Activated CD4-positive, alpha-beta T cell treated with anti-CD3 and anti-CD28 coated beads for 24 hours (primary cell): ENCODE measurements at places on chromosomes 7 and 10.

DNA sequence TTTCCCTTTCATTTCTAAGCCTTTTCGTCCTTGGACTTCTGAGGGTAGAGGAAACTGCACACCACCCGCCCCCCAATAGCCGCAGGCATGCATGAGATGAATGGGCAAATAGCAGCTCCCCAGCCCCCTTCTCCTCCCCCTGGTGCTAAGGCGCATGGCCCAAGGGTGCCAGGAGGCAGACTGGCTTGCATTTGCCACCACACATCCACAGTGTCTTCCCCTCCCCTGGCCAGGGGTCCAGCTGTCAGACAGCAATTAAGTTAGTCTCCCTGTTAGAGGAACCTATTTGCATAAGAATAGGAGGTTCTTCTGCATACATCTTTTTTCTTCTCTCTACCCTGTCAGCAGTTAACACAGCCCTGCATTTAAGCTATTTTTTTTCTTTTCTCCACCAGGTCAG, 20.2 kb downstream of the TOMM7 start:
- DNase-seq = no peak

- DNase-seq = no peak
These were observed 54.5 kb upstream of the EMX2 start for GRCh38 chr10:117488004-117488403.

DNA sequence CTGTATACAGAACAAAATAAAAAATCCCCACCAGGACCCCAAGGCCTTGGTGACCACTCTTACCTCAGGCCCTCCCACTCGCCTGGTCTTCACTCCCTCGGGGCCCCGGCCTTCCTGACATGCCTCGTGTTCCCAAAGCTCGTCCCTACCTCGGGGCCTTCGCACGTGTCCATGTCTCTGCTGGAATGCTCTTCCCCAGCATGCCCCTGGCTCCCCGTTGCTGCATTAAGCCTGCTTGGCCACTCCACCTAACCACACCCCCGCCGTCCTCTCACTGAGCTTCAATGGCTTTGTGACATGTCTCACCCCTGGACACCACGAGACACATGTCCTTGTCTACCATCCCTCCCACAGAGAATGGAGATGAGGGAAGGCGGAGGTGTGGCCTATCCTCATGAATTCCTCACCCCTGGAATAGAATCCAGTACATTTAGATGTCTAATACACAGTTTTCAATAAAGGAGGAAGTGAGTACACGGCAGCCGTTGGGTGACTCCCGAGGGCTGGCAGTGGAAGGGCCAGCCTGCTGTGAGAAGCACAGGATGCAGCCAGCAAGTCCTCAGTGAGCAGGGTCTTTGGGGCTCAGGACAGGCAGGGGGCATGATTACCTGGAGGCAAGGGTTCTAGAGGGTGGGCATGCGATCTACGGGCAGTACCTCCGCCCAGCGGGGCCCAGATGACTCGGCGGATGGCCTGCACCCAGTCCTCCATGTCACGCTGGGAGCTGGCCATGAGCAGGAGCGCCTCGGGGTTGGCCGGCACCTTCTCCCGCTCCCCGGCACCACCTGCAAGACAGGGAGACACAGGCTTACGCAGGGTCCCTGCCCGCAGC, 125.7 kb downstream of the ARHGAP22 start:
- DNase-seq = no peak

- no peak for DNase-seq
These were observed 118.2 kb upstream of the TCF7L2 start for GRCh38 chr10:112831859-112832258.

DNA sequence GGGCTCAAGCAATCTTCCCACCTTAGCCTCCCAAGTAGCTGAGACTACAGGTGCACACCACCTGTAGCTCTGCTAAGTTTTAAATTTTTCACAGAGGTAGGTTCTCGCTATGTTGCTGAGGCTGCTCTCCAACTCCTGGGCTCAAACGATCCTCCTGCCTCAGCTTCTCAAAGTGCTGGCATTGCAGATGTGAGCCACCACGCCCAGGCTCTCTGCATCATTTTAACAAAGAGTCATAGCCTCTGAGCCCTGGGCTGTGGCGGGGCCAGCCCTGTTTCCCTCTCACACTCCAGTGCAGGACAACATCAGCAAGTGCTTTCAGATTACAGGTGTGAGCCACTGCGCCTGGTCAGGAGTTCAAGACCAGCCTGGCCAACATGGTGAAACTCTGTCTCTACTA, 102.5 kb downstream of the COL26A1 start:
- no peak for DNase-seq

DNA sequence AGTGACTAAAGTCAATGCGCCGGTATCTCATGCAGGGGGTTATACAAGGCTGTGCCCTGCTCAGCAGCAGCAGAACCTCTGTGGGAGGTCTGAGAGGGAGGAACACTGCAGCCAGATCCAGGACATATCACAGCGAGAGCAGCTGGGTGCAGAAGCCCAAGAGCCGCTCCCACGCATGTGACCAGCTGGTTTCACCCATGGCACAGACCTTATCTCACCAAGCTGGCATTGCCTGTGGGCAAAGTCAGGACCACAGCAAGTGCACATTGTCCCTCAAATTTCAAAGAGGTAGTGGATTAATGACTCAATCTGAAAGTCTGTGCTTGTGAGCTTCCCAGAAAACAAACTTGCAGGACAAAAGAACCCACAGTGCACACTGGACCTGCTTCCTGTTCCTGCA, 31.6 kb upstream of the AKR1C1 start:
- DNase-seq = no peak

DNA sequence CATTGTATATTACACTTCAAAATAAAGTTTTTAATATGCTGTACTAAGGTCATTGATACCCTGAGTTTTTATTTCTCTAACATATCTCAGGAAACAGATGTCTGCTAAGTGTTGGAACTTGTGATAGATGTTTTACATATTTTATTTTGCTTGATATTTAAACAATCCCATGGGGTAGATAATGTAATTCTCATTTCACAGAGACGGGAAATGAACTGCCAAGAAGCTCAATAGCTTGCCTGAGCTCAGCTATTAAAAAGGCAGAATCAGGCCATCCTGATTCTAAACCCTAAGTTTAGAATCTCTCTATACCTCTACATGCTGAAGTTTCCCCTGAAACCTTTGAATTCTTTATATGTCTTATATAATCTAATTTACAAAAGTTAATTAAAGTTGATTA, 126.3 kb downstream of the LRRC18 start:
- DNase-seq = no peak

GRCh38 chr10:209357-209756, 74.1 kb downstream of the ZMYND11 start:
- DNase-seq = no peak

DNA sequence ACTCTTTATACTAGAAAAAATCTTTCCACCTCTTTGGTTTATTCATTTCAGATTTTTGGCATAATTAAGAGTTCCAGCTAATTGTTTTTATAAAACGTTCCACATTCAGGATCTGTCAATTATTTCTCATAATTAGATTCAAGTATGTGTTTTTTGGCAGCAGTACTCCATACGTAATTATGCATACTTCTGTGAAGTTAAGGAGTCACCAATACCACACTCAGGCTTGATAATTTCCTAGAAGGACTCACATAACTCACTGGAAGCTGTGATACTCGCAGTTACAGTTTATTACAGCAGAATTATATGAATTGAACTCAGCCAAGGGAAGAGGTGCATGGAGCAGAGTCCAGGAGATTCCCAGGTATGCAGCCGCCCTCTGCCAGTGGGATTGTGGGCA, 290.5 kb upstream of the AKR1E2 start:
- DNase-seq = no peak

DNA sequence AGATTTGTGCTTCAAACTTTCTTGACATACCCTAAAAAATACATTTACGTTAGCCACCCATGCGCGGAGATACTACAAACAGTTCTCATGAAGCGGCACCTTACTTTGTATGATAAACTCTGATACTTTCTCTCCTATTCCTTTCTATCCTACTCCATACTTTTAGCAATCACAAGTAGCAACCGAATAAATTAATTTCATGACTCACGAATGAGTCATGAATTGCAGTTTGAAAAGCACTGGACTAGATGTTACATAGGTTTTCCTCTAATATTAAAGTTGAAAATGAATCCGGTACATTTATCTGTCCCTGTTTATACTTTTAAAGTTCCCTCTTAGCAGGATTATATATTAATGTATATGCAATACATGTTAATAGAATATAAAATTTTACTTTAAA, 67.6 kb downstream of the CUBN start:
- no peak for DNase-seq
